NB4 (cell line): ENCODE measurements at places on chromosomes 5 and 9.

DNA sequence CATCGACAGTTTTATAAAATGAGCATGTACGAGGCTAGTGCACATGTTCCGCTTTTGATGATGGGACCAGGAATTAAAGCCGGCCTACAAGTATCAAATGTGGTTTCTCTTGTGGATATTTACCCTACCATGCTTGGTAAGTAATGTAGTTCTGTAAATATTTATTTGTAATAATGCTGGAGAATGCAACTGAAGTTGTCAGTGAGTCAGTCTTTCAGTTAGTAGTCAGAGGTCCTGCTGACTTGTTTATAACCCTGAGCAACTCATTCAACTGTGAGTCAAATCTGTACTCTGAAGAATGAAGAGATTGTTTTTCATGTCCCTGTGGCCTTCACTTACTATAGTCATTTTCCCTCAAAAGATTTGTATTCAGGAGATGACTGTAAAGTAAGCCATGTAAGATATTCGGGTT lies 28.4 kb upstream of the GPR150 start:
- DNase-seq, result no peak

- DNase-seq, result no peak
Observed at GRCh38 chr9:137761032-137761431, 116.5 kb upstream of the CACNA1B start.

DNA sequence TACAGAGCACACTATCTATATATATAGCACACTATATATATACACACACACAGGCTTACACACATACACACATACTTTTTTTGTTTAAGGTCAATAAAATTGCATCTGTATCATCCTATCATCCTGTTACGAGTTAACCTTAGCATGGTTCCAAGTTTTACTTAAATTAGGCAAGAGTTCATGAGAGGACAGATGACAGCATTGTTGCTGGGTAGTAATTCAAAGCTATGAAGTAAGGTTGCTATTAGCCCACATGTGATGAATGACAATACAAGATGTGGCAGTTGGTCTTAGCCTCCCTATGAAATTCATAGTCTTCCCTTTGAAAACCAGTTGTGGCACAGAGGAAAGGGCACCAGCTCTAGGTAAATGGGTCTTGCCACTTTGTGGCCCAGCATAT lies 438.1 kb downstream of the ACTL7B start:
- no peak for DNase-seq

DNA sequence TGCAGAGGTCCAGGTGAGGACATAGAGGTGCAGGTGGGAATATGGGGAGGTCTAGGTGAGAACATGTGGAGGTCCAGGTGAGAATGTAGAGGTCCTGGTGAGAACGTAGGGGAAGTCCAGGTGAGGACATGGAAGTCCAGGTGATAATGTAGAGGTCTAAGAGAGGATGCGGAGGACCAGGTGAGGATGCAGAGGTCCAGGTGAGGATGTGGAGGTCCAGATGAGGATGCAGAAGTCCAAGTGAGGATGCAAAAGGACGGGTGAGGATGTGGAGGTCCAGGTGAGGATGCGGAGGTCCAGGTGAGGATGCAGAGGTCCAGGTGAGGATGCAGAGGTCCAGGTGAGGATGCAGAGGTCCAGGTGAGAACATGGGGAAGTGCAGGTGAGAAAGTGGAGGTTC lies 133.8 kb downstream of the MRPL36 start:
- no peak for DNase-seq

GRCh38 chr9:5510989-5511388 lies 658 bp downstream of the PDCD1LG2 start:
- DNase-seq, result no peak

- DNase-seq, result no peak
Observed at GRCh38 chr9:124213396-124213795, 44.4 kb upstream of the NEK6 start.

GRCh38 chr5:156126716-156127115 lies 200.2 kb upstream of the SGCD start:
- DNase-seq, result no peak

DNA sequence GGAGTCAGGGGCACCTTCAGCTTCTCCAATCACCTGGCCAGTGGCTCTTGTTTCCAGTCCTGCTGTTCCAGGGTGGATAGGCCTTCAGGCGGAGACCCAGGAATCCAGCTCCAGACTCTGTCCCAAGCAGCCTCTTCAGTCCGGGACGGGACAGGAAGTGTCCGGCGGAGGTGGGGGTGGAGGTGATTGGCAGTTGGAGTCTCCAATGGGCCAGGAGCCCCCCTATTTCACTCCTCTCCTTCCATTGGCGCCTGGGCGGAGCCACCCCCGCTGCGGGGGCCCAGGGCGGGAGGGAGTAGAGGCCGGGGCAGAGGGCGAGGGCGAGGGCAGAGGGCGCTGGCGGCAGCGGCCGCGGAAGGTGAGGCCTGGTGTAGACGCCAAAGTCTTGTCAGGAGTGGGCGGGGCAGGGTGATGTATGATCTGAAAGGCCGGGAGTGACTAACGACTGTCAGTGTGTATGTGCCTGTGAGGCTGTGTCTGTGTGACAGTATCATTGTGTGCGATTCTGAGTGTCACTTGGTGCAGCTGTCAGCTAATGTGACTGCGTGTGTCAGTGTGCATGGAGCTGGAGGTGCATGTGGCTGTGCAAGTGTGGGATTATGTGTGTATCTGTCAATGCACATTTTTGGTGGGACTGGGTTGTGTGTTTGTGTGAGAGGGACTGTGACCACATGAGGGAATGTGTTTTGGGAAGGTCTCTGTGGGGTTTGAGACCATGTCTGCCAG lies at the start of gene IL11RA:
Gene IL11RA, plus strand, starts transcription at position 310 of the 726 bp plus-strand sequence. CDS start 3,033 bp downstream, outside the sequence.
- DNase-seq, result no peak

GRCh38 chr5:124935065-124935464 lies 188.6 kb upstream of the ZNF608 start:
- DNase-seq, result no peak

DNA sequence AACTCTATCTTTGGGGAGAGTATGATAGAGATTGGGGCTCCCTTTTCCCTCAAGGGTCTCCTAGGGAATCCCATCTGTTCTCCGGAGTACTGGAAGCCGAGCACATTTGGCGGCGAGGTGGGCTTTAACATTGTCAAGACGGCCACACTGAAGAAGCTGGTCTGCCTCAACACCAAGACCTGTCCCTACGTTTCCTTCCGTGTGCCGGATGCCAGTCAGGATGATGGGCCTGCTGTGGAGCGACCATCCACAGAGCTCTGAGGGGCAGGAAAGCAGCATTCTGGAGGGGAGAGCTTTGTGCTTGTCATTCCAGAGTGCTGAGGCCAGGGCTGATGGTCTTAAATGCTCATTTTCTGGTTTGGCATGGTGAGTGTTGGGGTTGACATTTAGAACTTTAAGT lies 21.5 kb downstream of the PTGS1 start:
- DNase-seq, result no peak

DNA sequence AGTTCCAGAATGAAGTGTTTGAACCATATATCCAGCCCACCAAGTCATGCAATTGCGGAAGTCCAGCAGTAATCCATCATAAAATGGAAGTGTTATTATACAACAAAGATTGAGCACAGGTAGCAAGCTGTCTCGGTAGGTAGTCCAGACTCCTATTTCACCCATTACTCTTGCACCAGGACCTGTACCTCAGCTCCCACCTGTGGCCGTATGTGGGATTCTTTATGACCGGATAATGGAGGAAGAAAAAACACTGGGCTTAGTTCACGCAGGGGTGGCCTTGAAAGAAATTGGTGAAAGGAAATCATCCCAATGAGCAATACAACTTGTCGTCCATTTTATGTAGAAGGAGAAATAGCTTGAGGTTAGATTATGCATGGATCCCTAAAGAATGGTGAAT lies 216.3 kb downstream of the ESM1 start:
- DNase-seq, result no peak

- DNase-seq, result peak; percentile 16
Observed at GRCh38 chr9:16768816-16769215, 101.7 kb downstream of the BNC2 start.

DNA sequence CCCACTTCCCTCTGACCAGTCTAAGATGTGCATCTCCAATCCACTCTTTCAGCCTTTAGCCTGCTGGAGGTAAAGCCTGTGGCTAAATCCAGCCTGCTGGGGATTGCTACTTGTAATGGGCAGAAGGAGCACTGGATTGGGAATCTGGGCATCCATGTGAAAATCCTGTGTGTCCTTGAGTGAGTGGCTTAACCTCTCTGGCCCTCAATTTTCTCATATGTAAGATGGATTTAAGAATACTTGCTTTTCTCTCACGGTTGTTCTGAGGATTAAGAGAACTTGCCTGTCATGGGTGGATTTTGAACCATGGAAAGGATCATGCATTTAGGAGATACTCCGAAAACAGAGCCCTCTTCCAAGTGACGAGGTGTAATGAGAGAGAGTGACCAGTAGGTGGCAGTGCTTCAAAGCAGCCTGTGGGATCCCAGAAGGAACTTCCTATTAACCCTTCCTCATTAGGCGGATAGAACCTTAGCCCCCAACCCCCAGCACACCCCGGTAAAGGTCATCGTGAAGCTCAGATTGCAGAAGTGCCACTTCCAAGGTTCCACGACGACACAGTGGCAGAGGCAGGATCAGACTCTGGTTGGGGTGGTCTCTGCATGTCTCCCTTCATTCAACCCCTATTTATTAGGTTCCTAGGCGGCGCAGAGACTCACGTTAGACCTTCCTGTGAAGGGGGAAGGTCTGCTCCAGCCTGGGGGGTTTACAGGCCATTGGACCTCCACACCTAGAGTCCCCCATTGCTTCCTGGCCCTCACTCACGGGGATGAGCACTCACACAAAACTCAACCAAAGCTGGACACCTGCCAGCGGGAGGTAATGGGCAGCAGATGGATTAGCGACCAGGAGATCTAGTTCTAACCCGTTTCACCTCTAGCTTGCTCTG lies 68.7 kb upstream of the ZNF618 start:
- peak; percentile 71 for DNase-seq

- DNase-seq, result no peak
Observed at GRCh38 chr5:134604908-134605307, 27.7 kb downstream of the SAR1B start.

DNA sequence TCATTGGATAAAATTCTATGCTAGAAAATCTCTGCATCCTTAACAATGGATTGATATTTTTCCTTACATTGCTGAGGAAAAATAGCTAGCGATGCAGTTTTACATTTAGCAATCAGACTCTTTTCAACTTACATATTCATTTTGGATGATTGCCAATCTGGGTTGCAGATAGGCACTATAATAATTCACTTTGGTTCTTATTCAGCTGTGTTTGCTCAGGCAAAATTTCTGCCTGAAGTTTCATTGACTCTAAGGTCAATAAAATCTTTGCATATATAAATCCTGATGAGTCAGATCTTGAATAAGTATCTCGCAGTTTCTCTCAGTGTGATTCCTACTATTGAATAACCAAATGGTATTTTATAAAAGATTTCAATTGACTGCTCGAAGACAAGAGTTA lies 1105.8 kb downstream of the CDH18 start:
- no peak for DNase-seq

- DNase-seq, result no peak
Observed at GRCh38 chr5:91007780-91008402, 375.2 kb downstream of the ARRDC3 start.

- no peak for DNase-seq
Observed at GRCh38 chr9:128168731-128169308, 8.8 kb downstream of the BBLN start.

- no peak for DNase-seq
Observed at GRCh38 chr5:56279979-56280378, 46.8 kb upstream of the ANKRD55 start.

DNA sequence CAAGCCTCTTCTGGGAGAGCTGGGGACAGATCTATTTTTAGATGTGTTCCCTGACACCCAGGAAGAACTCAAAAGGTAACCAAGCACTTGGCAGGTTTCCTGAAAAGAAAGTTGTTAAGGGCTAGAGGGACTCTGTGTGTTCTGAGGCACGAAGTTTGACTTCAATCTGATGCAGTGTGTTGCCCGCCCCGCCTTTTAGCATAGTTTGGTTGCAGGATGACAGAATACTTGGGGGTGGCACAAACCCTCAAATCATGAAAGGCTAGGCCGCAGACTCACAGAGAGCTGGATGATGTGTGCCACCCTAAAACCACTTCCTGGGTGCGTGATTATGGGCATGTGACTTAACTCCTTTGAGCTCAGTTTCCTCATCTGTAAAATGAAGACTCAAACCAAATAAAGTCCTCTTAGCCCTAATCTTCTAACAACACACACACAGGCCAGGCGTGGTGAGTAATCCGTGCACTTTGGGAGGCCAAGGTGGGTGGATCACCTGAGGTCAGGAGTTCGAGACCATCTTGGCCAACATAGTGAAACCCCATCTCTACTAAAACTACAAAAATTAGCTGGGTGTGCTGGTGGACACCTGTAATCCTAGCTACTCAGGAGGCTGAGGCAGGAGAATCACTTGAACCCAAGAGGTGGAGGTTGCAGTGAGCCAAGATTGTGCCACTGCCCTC lies 12.8 kb upstream of the NDFIP1 start:
- DNase-seq, result peak; percentile 31

- DNase-seq, result no peak
Observed at GRCh38 chr5:5634817-5635216, 212.3 kb downstream of the ICE1 start.

DNA sequence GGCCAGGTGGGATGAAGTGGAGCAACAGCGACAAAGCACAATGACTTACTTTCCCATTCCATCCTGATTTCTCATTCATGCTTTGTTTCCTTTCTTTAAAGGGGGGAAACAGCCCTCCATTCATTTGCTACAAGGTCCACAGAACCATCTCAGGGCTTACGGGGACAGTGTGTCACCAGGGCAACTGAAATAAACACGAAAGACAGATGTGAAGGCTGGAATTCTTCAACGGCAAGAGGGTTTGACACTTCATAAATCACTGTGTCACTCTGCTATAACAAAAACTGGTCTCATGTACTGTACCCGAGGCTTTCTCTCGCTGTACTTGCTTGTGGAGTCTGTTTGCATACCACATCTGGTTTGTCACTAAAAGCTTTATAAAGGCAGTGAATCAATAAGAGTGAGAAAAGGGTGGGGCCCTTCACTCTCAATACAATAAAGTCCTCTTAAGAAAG lies 150.8 kb downstream of the EFNA5 start:
- DNase-seq, result no peak

DNA sequence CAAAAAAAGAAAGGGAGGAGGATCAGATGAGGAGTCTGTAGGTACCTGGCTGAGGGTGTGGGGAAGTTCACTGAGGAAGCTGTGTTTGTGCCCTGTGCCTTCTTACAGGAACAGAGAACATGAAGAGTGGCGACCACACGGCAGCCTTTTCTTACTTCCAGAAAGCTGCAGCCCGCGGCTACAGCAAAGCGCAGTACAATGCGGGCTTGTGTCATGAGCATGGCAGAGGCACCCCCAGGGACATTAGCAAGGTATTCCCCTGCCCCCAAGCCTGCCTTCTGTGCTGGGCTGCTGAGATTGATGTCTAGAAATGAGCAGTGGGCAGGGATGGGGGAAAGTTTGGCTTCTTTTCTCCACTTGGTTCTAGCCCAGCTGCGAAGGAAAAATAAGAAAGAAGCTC lies 9.5 kb downstream of the DELE1 start:
- no peak for DNase-seq

DNA sequence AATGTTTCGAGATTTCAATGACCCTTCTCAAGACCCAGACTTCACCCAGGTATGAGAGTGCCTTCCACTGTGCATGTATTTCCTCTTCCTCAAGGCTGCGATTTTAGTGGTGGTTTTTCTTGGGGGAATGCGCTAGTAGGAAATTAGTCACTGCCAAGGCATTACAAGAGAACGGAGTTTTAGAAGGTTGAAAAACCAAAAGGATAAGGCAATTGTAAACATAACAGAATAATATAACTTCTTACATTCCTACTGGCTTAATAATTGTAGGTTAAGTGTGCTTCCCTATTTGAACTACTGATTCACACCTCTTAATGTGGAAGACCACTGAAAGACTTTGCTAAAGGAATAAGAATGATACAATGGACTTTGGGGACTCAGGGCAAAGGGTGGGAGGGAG lies 38.9 kb downstream of the ACO1 start:
- no peak for DNase-seq

- no peak for DNase-seq
Observed at GRCh38 chr5:10367579-10367978, 14.1 kb downstream of the MARCHF6 start.
